Fibroblast of skin of back (primary cell): ENCODE measurements at places on chromosomes 1 and 21.
A peak's percentile ranks its signal among the peaks of the same experiment; 100 is the strongest.

DNA sequence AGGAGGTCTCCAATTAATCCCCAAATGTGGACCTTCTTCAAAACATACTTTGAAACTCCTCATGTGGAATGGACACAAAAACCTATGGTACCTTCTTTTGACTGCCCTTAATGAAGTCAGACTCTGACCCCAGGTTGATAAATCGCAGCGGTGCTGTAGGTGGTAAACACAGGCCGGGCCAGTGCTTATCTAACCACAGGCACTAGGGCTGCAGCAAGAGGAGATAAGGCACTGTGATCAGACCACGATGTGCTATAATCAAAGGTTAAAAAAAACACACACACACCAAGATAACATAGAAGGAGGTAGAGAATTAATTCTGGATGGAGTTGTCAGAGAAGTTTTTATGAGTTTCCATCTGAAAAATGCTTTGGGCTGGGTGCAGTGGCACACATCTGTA lies 52.3 kb upstream of the SIPA1L2 start:
- no peak for DNase-seq

- DNase-seq, result no peak
Measured at GRCh38 chr1:6996371-6996770, 211.1 kb downstream of the CAMTA1 start.

- no peak for DNase-seq
Measured at GRCh38 chr1:201036188-201036842, 12.8 kb upstream of the KIF21B start.

DNA sequence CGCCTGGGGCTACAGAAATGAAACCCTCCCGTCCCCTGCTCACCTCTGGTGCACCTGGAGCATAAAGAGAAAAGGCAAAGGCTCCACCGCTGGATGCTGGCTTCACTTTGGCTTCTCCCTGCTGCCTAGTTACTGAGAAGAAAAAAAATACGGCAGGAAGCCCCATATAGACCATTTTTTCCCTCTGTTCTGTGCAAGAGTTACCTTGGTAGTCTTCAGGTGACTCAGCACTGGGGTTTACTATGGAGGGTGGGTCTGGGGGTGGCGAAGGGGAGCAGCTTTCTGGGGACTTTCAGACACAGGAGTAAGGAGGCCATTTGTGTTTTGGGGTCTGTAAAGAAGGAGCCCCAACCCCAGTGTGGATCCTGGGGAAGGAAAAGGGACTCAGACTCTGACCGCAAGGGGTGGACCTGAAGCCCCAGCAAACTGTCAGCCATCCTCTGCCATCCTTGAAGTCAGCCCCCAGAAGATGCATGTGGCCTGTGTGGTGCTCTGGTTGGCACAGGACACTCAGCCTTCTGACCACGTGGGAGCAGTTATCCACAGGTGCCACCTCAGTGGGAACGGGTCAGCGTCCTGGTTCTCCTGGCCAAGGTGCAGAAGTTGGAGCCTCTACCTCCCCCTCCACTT lies 25.9 kb upstream of the EPS8L3 start:
- DNase-seq, result no peak

- no peak for DNase-seq
Measured at GRCh38 chr1:17600321-17600720, 60.8 kb downstream of the ARHGEF10L start.

DNA sequence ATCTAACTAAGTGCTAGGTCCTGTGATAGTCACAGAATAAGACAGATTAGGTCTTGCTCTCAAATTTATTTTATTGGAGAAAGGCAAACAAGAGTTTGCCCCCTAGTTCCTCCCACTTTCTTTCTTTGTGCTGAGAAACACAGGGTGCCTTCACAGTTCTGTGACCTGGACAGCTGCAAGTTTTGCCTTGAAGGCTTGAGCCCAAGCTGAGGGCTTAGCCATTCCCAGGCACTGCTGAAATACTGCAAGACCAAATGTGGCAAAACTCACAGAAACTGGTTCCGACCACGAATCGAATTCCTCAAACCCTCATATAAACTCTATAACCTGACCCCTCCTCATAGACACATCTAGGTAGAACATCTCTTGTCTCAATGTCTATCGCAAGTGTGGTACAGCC lies 227.9 kb downstream of the RERE start:
- no peak for DNase-seq

DNA sequence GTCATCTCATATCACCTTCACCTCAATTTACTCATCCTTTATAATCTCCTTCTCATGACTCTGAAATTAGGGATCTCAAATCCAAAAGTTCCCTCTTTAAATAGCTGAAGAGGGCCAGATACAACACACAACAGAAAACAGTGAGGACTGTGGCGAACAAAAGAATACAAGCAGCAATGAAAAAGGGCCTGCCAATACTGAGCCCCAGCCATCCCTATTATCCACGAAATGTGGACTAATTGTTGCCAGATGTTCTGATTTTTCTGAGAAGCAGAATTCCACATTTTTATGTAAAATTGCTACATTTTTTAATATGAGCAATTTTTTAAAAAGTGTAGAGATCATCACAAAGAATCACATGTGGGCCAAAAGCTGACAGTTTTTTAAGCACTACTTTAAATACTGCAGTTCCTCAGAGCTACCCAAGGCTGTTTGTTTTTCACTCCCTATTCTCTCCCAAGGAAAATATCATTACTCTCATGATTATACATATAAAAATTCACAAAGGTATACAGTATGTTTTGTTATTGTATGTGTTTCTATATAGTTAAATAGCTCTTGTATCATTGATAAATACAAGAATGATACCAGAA lies 90.0 kb downstream of the ASH1L start:
- no peak for DNase-seq

- no peak for DNase-seq
Measured at GRCh38 chr1:3015269-3015635, 6.0 kb upstream of the ACTRT2 start.

GRCh38 chr1:179228783-179229213 lies 679 bp downstream of the ABL2 start:
- DNase-seq, result peak; percentile 47

GRCh38 chr1:100642826-100643225 lies 76.7 kb upstream of the VCAM1 start:
- no peak for DNase-seq

GRCh38 chr1:119790451-119791198 lies 20.6 kb downstream of the REG4 start:
- DNase-seq, result no peak

DNA sequence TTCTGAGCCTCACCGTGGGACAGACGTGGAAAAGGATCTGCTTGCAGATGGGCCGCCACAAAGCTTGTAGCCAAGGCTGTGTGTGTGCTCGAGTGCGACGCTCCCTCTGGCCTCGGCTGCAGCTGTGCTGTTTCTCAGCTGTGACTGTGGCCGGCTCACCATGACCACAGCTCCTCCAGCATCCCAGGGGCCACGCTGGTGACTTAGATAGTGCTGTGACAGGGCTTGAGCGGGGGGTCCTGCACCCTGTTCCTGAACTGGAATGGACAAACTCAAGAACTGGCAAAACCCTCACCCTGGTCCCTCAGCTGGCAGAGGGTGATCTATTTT lies 17.4 kb upstream of the ACTRT2 start:
- no peak for DNase-seq

- no peak for DNase-seq
Measured at GRCh38 chr1:175632667-175633066, 110.7 kb downstream of the TNR start.

- no peak for DNase-seq
Measured at GRCh38 chr1:39668111-39668510, 3.8 kb downstream of the NT5C1A start.

GRCh38 chr1:64161357-64161941 lies 42.0 kb upstream of the UBE2U start:
- DNase-seq, result peak; percentile 75

GRCh38 chr1:185058876-185059275 lies 13.5 kb downstream of the RNF2 start:
- DNase-seq, result no peak

DNA sequence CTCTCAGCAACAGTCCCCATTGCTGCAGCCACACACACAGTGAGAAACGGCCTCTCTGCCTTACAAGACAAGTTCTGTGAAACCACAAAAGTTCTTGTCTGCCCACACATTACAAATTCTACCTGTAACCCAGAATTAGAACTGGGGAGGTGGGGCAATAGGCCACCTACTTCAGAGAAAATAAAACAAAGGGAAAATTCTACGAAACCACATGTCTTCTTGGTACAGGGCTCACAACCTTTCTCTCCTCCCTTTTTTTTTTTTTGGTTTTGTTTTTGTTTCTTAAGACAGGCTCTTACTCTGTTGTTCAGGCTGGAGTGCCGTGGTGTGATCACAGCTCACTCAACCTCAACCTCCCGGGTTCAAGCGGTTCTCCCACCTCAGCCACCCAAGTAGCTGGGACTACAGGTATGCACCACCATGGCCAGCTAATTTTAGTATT lies 30.2 kb downstream of the LPAR3 start:
- no peak for DNase-seq

- peak; percentile 68 for DNase-seq
Measured at GRCh38 chr1:29235955-29236711, at the start of gene PTPRU. TSS of gene PTPRU (plus strand) at chr1:29236522. CDS start at chr1:29236645, 123 bp downstream.

GRCh38 chr1:10398734-10399443 lies at the start of gene PGD:
TSS of gene PGD (plus strand) at chr1:10399064. CDS start at chr1:10399118, 54 bp downstream.
- DNase-seq, result peak; percentile 98

DNA sequence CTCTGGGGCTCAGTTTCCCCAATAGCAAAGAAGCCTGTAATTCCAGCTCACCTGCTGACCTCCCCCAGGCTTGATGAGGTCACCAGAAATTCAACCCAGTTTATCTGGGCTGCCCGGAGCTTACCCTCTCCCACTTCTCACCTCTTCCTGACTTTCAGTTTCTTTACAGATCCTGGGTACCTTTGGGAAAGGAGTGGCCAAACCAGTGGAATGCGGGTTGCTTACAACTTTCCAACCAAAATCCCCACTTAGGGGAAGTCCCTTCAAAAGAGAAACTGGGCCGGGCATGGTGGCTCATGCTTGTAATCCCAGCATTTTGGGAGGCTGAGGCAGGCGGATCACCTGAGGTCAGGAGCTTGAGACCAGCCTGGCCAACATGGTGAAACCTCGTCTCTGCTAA lies 5.9 kb upstream of the MARCKSL1 start:
- DNase-seq, result no peak

DNA sequence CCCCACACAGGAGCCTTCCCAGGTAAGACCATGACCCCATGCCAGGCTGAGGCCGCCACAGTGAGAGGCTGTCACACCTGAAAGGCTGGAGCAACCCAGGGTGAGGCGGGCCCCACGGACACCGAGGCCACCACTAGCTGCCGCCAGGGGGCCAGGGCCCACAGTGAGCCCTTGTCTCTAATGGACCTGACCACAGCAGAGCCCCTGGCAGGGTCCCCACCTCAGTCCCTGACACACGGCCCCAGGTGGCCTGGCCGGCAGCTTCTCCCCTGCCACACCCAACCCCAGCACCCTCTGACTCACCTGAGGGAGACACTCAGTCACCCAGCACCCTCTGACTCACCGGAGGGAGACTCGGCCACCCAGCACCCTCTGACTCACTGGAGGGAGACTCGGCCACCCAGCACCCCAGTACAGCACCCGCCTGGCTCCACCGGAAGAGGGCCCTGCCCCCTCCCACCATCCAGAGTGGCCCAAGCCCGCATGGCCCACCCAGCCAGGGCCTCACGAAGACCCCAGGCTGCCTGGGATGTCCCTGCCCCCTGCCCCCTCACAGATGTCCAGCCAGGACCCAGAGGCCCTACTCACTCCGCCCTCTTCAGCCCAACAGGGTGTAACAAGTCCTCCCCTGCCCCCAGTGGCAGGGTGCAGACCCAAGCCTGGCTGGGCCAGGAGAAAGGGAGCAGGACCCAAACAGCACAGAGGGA lies 4.4 kb downstream of the DVL1 start:
- peak; percentile 81 for DNase-seq

DNA sequence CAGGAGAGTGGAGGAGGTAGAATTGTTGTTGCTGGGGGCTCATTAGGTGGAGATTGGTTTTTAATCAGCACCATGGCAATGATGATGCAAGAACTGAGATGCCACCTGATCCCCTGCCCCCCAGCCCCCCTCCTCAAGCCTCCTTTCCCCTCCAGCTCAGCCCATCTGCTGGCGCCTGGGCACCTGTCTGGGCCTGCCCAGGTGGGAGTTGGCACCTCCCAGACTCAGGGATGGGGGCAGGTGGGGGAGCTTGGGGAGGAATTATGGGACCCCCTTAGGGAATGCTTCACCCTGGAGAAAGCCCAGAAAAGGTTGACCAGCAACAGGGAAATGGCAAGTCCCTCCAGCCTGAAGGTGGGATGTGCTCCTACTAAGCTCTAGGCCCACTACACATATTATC lies 1.5 kb upstream of the NHLH1 start:
- no peak for DNase-seq

- no peak for DNase-seq
Measured at GRCh38 chr21:35119501-35120047, 70.5 kb upstream of the RUNX1 start.

DNA sequence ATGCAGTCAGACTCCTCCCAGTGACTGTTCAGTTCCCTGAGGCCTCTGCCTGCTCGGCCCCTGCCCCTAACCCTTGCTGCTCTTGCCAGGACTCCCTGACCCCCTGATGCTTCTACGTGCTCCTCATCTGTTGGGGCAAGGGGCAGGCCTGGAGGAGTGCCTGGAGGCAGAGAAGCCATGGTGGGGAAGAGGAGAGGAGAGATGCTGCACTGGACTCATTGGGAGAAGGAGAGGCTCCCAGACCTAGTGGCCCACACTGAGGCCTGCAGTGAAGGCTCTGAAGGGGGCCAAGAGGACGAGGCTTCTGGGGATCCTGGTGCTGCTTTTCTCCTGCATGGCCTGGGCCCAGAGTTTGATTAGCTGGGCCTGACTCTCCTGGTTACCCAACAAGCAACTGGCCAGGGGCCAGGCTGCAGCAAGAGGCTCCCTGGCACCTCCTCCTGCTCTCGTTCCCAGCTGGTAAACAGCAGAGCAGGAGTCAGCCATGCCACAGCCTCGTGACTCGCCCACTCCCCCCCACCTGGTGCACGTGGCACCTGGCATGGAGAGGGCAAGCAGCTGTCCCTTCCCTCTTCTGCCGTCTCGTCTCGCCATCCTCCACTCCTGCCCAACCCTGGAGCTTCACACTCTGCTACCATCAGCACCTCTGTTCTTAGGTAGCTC lies 847 bp upstream of the RORC start:
- DNase-seq, result no peak

DNA sequence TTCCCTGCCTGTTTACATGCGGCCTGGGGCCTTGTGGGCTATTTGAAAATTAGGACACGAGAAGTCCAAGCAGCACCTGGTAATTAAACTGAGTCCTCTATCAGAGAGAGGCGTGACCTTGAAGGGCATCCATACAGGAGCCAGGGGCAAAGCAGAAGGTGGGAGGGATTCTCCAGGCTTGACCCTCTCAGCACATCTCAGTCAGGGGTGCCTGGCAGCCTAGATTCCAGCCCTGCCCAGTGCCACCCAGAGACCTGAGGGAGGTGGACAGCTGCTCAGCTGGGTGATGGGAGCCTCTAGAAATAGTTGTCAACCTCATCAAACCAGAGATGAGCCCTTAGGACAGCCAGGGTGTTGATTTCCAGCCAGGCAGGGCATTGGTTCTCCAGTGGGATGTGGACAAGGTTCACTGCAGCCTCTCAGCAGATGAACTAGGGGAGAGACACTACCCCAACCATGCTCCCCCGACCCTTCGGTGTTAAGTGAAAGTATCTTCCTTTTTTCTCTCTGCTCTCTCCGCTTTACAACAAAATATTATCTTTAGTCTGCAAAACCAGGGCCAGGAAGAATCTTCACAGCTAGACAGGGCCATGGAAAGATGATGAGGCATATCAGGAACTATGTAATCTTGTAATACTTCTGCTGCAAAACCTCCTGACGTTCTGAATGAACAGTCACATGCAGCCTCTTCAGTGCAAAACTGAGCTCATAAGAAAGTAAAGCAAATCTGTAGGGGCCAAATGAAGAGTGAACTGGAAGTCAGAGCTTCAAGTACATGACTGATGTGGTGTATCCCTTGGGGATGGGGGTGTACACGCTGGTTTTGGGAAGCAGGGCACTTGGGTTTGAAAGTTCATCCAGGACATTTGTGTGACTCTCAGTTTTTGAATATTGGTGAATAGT lies 35.9 kb upstream of the ATP5PO start:
- DNase-seq, result peak; percentile 45
